Osteoblast (primary cell): ENCODE measurements at places on chromosomes 1 and 21.

GRCh38 chr21:26115305-26115704 lies 55.3 kb downstream of the APP start:
- no peak for DNase-seq

DNA sequence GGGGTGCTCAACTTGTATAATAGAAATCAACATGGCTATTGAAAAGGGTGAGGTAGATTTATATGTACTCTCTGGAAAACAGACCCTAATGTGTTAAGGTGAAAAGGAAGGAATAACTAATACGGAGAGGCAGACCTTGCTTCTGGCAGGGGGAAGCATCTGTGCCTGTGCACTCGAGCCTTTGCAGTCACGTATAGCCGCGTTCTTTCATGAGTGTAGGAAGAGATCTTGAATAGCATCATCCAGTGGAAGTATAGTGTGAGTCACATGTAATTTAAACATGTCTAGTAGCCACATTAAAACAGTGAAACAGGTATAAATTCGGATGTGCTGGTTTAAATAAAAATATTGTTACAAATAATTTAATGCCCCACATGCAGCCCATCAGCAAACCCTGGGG lies 3.0 kb downstream of the A3GALT2 start:
- peak; percentile 23 for DNase-seq

GRCh38 chr1:83813576-83813975 lies 185.4 kb downstream of the TTLL7 start:
- no peak for DNase-seq

GRCh38 chr1:223712850-223713474 lies 623 bp downstream of the CAPN2 start:
- DNase-seq, result peak; percentile 71

GRCh38 chr1:5198328-5198727 lies 543.9 kb downstream of the AJAP1 start:
- DNase-seq, result no peak

GRCh38 chr1:19619697-19620384 lies 24.3 kb upstream of the NBL1 start:
- DNase-seq, result no peak

DNA sequence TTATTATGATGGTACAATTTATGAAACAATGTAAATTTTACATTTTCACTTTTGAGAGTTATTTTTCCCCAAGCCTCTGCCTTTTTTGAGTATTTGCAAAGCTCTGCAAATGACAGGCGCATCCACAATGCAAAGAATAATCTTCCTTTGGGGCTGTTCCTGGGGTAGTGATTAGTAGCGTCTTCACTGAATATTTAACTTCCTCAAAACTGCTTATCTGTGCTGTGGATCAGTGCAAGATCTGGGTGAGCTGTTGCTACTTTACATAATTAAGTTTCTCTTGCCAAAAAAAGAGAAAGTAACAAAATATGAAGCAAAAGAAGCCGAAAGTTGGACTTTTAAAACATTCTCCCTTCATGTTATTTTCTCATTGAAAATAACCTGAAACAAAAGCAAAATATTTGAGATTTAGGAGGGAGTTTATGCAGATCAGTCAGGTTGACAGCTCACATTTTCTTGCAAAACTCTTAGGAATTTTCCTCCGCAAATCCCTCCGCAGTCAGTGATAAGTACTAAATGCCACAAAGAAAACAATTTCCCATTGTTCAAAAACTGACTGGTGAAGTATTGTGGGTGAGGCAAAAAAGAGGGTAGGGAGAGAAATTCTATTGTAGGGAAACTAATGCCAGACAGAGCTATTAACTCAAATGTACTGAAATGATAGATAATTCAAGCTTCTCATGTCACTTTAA lies 276.4 kb upstream of the B3GALT2 start:
- DNase-seq, result no peak

GRCh38 chr1:211741116-211741515 lies 65.7 kb upstream of the NEK2 start:
- no peak for DNase-seq

- no peak for DNase-seq
These were observed 16.2 kb downstream of the KYAT3 start for GRCh38 chr1:88976235-88976634.

- no peak for DNase-seq
These were observed 43.5 kb downstream of the CHIA start for GRCh38 chr1:111334169-111334568.

DNA sequence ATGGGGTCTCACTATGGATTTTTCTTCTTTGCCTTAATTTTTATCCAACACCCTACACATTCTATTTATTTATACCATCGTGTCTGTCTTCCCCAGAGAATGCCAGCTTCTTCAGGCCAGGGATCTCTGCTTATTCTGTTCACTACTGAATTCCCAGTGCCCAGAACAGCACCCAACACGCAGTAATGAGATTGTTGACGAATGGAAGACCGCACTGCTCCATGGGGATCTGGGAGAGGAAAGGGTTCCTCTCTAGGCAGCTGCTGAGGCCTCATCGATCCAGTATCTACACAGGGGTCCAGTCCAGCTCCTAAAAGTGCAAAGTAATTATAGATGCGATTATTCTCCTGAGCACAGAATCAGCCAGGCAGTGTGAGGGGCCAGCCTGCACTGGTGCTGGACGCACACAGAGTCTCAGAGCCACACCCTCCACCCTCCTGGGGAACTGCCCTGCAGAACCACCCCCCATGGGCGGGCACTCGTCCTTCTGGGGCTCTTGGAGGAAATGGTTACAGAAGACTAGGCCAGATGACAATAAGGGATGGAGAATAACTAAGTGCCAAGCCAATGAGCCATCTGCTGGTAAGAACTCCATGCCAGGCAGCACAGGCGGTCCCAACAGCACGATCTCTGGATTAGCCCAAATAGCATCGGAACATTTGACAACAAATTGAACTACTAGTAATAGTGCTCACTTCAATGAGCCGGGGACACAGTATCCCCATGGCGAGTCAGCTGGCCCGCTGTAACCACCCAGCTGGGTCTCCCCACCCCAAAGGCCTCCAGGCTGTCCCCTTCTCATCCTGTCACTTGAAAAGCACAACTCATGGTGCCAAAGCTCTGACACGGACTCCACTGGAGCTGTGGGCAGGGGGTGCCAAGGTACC lies 1.7 kb upstream of the PDE9A start:
- peak; percentile 76 for DNase-seq

GRCh38 chr1:85059563-85059962 lies 11.3 kb upstream of the MCOLN3 start:
- no peak for DNase-seq

DNA sequence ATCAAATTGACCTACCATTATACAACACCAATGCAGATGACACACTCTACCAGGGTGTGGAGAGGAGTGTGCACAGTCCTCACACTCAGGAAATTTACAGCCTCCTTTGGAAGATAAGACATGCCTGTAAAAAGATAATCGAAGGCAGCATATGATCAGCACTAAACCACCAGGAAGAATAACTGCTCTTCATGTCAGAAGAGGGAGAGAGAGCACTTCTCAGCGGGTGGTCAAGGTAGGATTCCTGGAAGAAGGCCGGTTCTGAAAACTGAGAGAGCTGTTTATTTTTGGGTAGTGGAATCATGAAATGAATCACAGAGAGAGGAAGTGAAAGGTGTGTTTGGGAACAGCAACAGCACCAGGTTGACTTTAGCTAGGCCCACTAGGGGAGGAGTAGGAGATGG lies 14.0 kb upstream of the ZNF697 start:
- no peak for DNase-seq

DNA sequence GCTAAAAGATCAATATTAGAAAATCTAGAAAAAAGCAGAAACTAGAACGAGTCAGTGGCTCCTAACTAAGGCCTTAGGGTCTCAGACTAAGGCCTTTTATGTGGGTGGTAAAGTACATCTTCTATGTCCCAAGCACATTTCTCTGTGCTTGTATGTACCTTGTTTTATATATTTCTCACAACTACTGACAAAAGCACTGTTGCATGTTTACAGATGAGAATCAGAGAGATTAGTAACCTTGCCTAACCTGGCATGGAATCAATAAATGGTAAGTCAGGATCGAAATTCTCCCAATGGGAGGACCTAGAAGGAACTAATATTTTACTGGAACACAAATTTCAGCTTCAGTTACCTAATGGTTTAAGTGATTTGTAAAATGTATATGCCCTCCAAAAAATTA lies 160.9 kb downstream of the FGGY start:
- no peak for DNase-seq

DNA sequence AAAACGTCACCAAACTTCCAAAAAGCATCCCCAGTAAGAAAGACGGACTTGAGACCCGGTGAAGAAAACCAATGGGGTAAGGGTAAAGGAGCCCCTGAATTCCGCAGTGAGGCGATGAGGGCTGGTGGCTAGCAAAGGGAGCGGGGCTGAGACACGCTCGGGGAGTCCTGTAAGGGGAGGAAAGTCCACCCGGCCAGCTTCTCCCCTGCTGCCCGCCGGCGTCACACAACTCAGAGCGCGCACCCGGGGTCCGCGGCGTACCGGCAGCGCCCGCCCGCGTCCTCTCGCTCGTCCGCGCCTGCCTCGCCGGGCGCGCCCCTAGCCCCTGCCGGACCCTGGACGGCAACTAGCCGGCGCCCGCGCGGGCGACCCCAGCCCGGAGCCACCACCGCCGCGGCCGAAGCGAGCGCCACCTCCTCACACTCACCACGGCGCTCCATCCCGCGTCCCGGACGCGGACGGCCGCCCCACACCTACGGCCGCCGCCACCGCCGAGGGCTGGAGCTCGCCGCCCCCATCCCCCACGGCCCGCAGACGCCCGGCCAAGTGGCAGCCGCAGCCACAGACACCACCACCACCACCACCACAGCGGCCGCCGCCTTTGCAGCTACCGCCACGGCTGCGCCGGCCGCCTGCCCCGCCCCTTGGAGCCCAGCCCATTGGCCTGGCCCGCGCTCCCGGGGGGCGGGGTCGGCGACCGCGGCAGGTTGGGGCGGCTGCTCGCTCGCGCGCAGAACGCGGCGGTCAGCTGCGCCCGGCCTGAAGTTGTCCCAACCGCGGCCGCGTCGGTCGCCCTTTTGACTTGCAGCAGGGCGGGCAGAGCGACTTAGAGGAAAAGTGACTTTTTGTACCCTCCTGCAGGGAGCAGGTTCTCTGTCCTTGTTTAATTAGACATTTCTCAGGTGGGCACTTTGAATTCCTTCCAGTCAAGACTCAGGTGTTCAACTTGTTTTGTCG lies 10.0 kb upstream of the ARHGAP29 start:
- DNase-seq, result peak; percentile 92

DNA sequence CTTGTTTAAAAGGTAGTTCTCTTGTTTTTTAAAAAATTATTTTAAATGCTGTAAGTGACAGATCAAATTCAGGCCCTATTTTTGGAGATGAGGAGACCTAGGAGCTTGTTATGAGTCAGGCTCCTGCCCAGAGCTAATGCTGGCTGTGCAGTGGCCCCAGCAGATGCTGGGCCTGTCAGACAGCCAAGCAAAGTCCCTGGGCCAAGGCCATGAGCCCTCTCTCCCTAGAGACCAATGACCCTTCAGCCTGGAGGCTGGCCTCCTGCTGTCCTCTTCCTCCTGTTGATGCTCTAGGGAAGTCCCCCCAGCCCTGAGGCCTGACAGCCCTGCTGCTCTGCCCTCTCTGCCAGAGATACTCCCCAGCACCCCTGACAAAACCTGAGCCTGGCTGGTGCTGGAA lies 128.1 kb upstream of the CTTNBP2NL start:
- no peak for DNase-seq

GRCh38 chr21:29195981-29196669 lies 65.7 kb downstream of the MAP3K7CL start:
- DNase-seq, result peak; percentile 85

- no peak for DNase-seq
These were observed 39.6 kb downstream of the GREM2 start for GRCh38 chr1:240572328-240572727.

- DNase-seq, result no peak
These were observed 544 bp downstream of the ILDR2 start for GRCh38 chr1:166974647-166975345.

DNA sequence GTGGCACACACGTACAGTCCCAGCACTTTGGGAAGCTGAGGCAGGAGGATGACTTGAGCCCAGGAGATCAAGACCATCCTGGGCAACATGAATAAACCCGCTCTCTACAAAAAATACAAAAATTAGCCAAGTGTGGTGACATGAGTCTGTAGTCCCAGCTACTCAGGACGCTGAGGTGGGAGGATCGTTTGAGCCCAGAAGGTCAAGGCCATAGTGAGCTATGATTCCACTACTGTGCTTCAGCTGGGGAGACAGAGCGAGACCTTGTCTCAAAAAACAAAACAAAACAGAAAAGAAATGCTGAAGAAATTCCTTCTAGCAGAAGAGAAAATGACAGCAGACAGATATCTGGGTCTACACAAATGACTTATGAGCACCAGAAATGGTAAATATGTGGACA lies 10.3 kb downstream of the ALDH9A1 start:
- DNase-seq, result no peak

GRCh38 chr1:2189459-2190425 lies 4.8 kb downstream of the FAAP20 start:
- peak; percentile 100 for DNase-seq

DNA sequence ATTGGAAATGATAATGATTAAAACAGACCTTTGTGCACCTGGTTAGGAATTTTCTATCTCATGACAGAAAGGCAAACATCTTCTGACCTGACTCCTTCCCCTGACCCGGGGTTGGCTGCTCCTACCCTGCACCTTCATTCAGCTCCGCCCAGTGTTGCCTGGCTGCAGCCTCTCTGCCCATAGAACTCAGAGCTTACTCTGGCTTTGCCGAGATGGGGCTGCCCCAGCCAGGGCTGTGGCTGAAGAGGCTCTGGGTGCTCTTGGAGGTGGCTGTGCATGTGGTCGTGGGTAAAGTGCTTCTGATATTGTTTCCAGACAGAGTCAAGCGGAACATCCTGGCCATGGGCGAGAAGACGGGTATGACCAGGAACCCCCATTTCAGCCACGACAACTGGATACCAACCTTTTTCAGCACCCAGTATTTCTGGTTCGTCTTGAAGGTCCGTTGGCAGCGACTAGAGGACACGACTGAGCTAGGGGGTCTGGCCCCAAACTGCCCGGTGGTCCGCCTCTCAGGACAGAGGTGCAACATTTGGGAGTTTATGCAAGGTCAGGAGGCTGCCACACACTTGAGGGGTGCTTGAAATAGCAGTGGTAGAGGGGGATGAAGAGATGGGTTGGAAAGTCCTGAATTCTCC lies at the start of gene DIO1:
DIO1 (plus strand) TSS at position 189 of the 638 bp plus-strand sequence; CDS start at position 213, 24 bp downstream.
- no peak for DNase-seq

- DNase-seq, result peak; percentile 78
These were observed 11.2 kb downstream of the MEF2D start for GRCh38 chr1:156489166-156489934.

DNA sequence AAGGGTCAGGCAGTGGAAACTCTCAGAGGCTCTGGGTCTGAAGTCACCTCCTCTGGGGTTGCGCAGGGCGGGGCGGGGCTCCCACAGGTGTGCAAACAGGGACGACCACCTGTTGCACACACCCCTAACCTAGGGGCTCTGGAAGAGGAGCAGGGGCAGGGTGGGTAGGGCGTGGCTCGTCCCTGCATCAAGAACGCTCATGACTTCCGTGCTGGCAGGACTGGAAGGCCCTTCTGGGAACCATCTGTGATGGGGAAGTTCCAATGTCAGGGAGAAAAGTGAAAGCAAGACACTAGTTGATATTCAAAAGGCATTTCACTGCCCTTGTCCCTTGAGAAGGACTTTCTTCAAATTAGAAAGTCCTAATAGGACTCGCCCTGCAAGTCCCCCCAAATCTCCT lies 22.1 kb upstream of the CLSTN1 start:
- peak; percentile 47 for DNase-seq

GRCh38 chr1:60213253-60213652 lies 139.7 kb upstream of the C1orf87 start:
- no peak for DNase-seq
